Sigmoid colon (tissue), 7 donors: ENCODE measurements at places on chromosomes 16 and 17. TPM values are rescaled to one million over a fixed set of nuclear protein-coding genes. Genes with fewer than 3 reads are reported as not detected.
A peak's percentile ranks its signal among the peaks of the same experiment; 100 is the strongest.

- no peak for DNase-seq
Measured at GRCh38 chr17:38707678-38708351, 2.7 kb downstream of the MLLT6 start.

CDH1 gene
- polyA plus RNA-seq: 49.0 TPM

- DNase-seq: no peak
Measured at GRCh38 chr16:23215435-23215834, 32.9 kb downstream of the SCNN1G start.

DNA sequence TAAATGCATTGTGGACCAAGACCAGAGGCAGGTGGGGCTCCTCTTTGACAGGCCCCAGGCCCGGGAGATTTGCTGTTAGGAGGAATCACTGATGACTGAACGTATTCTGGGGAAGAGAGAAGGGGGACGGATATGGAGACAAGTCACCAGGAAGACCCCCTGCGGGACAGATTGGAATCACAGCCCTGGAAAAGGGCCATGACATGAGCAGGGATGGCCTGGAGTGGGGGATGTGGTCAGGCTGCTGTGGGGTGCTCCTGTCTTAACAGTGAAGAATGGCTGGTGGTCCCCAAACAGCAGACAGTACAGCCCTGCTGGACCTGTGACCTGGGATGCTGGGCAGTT is 23.7 kb upstream of the MGAT5B start:
- DNase-seq: no peak

DNA sequence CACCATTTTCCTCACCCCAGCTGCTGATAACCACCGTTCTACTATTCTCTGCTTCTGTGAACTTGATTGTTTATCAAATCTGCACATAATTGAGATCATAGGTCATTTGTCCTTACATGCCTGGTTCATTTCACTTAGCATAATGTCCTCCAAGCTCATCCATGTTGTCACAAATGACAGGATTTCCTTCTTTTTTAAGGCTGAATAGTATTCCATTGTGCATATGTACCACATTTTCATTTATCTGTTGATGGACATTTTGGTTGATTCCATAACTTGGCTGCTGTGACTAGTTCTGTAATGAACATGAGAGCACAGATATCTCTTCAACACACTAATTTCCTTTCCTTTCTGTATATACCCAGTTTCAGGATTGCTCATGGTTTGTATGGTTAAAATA is 225.3 kb upstream of the TBX2 start:
- no peak for DNase-seq

CORO7 gene
- polyA plus RNA-seq: 12.5 TPM

DNA sequence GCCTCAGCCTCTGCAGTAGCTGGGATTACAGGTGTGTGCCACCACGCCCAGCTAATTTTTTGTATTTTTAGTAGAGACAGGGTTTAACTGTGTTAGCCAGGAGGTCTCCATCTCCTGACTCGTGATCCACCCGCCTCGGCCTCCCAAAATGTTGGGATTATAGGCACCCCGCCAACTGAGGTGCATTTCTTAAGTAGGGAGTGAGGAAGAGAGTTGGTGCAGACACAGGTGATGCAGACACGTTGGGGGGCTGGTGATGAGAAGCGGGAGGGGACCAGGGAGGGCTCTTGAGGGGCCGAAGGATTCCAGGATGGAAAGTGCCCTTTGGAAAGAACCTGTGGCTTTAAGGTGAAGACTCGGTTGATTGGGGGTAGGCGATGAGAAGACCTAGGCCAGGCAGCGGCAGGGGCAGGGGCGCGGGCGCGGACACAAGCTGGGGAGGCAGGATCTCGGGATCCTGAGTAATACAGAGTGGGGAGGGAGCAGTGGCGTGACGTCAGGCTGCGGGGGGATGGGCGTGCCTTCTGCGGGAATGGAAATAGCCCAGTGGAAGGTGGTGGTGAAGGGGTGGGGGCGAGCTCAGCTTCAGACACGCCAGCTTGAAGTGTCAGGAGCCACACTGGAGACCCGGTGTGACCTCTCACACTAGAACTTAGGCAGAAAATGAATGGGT is 2.5 kb upstream of the ATP6V0C start:
- peak; percentile 95 for DNase-seq

DNA sequence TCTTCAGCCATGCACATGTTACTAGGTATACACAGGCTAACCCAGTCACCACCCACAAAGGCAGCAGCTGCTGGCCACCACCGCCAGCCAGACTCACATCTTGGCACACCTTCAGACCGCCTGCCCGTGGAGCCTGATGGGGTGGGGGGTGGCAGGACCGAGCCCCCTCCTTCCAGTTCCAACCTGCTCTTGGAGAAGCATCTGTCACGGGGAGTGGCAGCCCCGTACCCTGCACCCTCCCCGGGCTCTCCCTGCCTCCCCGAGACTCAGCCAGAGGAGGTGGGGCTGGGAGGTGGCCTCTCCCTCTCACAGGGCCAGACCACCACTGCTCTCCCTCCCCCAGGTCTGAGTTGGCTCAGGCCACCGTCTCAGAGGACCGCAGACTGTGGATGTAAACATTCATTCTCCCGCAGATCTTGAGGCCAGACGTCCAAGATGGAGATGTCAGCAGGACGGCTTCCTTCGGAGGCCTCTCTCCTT is 11.3 kb upstream of the RBFOX3 start:
- peak; percentile 63 for DNase-seq

- DNase-seq: no peak
Measured at GRCh38 chr16:1773703-1774447, 941 bp upstream of the MRPS34 start.

TBC1D3H gene
- 0.46 TPM for polyA plus RNA-seq

DNA sequence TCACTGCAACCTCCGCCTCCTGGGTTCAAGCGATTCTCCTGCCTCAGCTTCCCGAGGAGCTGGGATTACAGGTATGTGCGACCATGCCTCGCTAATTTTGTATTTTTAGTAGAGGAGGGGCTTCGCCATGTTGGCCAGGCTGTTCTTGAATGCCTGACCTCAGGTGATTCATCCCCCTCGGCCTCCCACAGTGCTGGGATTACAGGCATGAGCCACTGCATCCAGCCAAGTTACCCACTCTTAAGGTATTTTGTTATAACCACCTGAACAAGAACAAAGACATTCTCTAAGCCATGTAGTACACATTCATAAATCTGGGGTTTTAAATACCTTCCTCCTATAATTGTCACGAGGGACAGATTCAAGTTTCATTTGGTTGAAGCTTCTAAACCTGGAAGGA is 12.3 kb upstream of the TMEM170A start:
- DNase-seq: no peak

GRCh38 chr17:77897741-77898301 is 60.7 kb upstream of the TNRC6C start:
- DNase-seq: peak; percentile 2

XAF1 gene
- 64.1 TPM for polyA plus RNA-seq

DNA sequence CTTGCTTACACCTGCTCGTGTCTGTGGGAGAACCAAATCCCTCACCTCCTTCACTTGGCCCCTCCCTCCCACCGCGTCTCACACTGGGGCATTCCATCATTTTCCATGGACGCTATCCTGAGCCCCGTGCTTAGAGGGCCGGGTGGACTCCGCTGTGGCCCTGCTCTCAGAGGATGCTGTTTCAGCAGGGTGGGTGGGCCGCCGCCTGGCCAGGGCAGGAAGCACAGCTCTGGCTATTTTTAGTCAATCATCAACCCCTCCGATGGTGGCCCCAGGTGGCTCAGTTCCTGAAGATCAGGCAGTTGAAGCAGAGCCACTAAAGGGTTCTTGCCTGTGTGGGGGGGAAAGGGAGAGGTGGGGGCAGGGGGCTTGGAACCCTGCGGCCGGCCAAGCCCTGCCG is 230.3 kb downstream of the ENGASE start:
- DNase-seq: no peak

WIPF2 gene
- 20.3 TPM for polyA plus RNA-seq

- no peak for DNase-seq
Measured at GRCh38 chr17:41769985-41770384, 16.5 kb downstream of the JUP start.

CA10 gene
- polyA plus RNA-seq: not detected

DNA sequence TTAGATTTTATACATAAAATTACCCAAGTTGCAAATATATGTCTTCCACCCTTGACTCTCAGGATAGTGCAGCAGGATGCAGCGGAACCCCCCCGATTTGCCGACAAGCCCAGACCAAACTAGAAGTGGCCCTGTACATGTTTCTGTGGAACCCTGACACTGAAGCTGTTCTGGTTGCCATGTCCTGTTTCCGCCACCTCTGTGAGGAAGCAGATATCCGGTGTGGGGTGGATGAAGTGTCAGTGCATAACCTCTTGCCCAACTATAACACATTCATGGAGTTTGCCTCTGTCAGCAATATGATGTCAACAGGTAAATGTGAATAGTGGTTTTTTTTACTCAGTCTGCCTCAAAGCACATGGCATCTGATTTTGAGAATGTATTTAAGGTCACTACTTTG is 70.7 kb downstream of the OMG start:
- no peak for DNase-seq

EFTUD2 gene
- 21.6 TPM for polyA plus RNA-seq
